Uterus (tissue), 4 donors: ENCODE measurements at places on chromosomes 7 and 10. TPM values are rescaled to one million over a fixed set of nuclear protein-coding genes. Genes with fewer than 3 reads are reported as not detected.

DNA sequence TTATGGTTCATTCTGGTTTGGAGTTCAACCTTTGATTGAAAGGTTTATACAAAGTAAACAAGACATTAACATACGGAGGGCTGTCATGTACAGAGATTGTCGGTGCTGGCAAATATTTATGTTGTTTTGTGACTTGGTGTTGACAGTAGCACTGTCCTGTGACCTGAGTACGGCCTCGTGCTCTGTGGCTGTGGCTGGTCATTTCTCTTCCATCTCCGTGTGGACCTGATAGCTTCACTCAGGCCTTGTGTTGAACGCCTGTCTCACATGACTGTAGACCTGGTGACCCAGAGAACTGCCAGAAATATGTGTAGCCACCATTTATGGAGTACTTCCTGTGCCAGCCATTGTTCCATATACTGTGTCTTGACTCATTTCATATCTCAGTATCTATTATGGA, 311.6 kb downstream of the CCDC3 start:
- H3K27ac ChIP-seq: no peak overlapping the region
- H3K36me3 ChIP-seq: no peaks in the 10 kb centered on the region
- H3K4me3 ChIP-seq: no peak overlapping the region
- no peaks in the 10 kb centered on the region for H3K27me3 ChIP-seq

DNA sequence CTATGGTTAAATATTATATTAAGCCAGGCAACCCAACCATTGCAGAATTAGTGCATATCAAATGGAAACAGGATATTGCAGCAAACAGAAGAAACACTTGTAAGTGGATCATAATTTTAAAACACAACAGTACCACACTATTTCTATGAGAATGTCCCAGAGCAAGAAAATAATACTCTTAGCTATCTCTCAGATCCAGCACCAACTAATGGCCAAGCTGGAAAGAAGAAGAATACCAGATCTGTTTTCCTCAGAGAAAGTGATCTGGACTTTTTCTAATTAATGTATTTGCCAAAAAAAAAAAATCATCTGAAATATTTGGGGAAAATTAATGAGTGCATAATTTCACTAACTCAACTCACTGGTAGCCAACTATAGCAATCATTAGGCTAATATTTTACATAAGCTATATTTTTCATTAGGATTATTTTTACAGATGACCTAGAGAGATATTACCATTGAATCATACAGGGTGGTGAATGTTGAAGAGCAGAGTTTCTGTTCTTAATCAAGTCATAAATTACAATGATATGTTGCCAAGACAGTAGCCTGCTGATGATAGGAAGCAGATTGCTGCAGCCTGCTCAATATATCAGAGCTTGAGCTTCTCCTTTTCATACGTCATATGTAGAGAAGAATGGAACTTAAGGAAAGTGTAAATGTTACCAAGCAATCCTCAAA, 995.4 kb upstream of the LRRN3 start:
- H3K27me3 ChIP-seq: no peaks in the 10 kb centered on the region
- H3K4me1 ChIP-seq: no peaks in the 10 kb centered on the region
- no peak for DNase-seq
- no peaks in the 10 kb centered on the region for H3K36me3 ChIP-seq

GRCh38 chr10:117673230-117674010, 130.9 kb downstream of the EMX2 start:
- no peaks in the 10 kb centered on the region for H3K27me3 ChIP-seq
- no peaks in the 10 kb centered on the region for H3K36me3 ChIP-seq
- H3K4me3 ChIP-seq: no peak overlapping the region
- H3K27ac ChIP-seq: no peak overlapping the region

DNA sequence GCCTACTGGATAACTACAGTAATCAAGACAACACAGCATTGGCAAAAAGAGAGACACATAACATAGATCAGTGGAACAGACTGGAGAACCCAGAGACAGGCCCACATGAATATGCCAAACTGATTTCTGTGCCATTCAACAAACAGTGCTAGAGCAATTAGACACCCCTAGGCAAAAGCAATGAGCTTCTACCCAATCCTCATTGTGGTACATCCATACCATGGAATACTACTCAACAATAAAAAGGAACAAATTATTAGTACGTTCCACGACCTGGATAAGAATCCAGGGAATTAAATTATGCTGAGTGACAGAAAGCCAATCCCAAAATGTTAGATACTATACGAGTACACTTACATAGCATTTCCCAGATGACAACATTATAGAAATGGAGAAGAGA, 2.8 kb upstream of the SVIL start:
- peaks cover 6% of the 10 kb centered on the region for H3K4me1 ChIP-seq
- no peaks in the 10 kb centered on the region for H3K36me3 ChIP-seq
- DNase-seq: no peak

- H3K27ac ChIP-seq: peak overlapping the region; percentile 61
- no peaks in the 10 kb centered on the region for H3K36me3 ChIP-seq
- no peaks in the 10 kb centered on the region for H3K27me3 ChIP-seq
- peak; percentile 62 for DNase-seq
- H3K4me3 ChIP-seq: no peak overlapping the region
- H3K4me1 ChIP-seq: peaks cover 11% of the 10 kb centered on the region
Observed at GRCh38 chr10:109892931-109893330, 30.4 kb downstream of the XPNPEP1 start.

The CAV2 gene
- 33.3 TPM for total RNA-seq

DNA sequence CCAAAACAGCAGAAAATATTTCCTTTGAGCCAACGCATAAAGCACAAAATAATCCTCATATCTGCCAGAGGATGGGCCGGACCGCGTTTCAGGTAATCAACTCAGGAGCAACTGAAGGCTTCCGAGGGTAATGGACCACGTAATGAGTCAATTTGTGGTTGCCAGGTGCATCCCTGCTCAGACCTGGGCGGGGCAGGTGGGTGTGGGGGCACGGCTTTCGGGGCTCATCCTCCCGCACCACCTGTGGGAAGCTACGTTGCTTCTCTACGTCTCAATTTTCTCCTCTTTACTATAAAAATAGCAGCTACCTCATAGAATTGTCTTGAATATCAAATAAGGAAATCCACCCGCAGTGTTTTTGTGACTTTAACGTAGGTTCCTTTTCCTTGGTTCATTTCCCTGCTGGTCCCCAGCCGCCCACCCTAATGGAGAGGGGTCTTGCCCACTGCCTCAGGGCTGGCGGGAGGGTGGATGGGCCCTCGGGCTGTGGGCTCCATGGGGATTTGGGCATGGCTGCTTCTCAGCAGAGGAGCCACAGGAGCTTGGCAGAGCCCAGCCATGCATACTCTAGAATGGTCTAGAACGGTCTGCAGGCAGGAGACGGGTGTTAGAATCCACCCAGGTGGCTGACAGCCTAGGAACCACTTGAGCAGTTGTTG, 324.7 kb downstream of the ADARB2 start:
- no peak for DNase-seq
- H3K27me3 ChIP-seq: no peaks in the 10 kb centered on the region
- H3K4me3 ChIP-seq: no peak overlapping the region

GRCh38 chr10:102645741-102646609, 1.7 kb downstream of the TRIM8 start:
- no peaks in the 10 kb centered on the region for H3K4me1 ChIP-seq
- peak; percentile 90 for DNase-seq
- H3K36me3 ChIP-seq: no peaks in the 10 kb centered on the region
- peak overlapping the region; percentile 54 for H3K4me3 ChIP-seq

DNA sequence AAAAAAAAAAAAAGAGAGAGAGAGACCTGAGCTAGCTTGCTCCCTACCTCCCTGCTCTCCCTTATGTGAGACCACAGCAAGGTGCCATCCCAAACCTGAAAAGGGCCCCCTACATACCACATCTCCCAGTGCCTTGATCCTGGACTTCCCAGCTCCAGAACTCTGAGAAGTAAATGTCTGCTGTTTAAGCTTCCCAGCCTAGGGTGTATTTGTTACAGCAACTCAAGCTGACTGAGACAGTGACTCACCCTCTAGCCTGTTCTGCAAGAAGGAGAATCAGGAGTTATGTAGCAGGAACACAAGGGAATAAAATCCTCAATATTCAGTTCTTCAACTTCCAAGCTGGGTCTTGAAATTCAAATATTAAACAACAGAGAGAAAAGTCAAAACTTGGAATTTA, 52.1 kb upstream of the TMEM72 start:
- DNase-seq: no peak
- H3K27ac ChIP-seq: no peak overlapping the region
- no peak overlapping the region for H3K4me3 ChIP-seq
- H3K27me3 ChIP-seq: no peaks in the 10 kb centered on the region
- no peaks in the 10 kb centered on the region for H3K4me1 ChIP-seq
- H3K36me3 ChIP-seq: no peaks in the 10 kb centered on the region

DNA sequence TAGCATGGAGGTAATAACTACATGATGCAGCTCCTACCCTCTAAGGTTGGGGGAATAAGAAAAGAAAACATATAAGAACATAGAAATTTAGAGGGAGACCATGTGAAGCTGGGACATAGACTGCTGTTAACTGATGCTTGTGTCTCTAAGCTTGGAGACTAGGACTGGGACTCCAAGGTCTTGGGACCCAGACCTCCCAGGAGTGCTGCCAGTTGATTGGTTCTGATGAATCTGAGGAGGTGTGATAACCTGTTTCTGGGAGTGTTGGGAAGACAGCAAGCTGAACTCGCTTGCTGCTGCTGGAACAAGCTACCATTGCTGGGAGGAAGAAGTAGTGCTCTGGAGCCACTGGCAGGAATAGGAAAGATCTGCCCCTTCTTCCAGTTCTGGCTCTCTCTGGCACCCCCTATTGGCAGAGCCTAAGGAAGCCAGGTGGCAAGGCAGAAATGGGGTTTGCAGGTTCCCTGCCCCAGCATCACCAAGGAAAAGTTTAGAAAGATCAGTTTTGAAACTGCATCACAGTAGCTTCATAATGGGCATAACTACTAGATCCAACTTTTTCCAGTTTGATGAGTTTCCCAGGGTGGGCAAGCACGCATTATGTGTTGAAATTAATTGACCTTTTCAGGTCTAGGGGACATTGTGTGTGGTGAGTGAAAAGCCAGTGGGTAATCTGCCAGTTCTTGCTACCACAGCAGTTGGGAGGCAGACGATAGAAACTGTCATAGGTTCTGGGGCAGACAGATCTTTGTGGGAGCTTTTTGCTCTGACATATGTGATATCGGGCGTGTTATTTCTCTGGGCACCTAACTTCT, 140.7 kb downstream of the SND1 start:
- no peaks in the 10 kb centered on the region for H3K4me1 ChIP-seq
- no peaks in the 10 kb centered on the region for H3K36me3 ChIP-seq
- DNase-seq: no peak
- H3K4me3 ChIP-seq: no peak overlapping the region

DNA sequence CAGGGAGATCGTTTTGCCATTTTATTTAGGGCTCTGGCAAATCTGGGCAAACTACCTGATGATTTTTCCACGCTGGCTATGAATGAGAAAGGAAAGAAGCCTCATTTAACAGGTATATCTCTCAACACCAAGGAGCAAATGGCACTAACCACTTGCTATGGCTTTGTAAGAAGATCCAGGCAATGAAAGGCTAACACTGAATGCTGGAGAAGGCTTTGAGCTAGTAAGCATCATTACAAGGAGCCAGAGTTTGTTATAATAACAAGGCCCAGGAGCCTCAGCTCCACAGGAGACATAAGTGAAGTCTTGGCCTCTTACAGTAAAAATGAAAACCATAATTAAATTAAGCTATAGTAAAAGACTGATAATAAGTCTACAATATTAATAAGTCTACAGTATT, 123.1 kb downstream of the CNOT4 start:
- no peak overlapping the region for H3K27ac ChIP-seq
- no peaks in the 10 kb centered on the region for H3K4me1 ChIP-seq
- no peaks in the 10 kb centered on the region for H3K27me3 ChIP-seq
- DNase-seq: no peak
- no peaks in the 10 kb centered on the region for H3K36me3 ChIP-seq

The OR9A2 gene
- 2.4 TPM for total RNA-seq
